ENCODE measurements at places on chromosomes 6 and 20.

DNA sequence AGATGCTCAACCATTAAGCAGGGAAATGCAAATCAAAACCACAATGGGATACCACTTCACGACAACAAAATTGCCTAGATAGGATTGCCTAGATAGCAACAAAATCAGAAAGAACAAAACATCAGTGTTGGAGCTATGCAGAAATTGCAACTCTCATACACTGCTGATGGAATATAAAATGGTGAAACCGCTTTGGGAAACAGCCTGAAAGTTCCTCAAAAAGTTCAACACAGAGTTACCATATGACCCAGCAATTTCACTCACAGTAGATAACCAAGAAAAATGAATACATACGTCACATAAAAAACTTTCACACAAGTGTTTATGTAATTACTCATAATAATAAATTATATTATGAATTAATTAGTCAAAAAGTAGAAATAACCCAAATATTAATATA lies 78.3 kb downstream of the MAFB start:
- DNase-seq, result no peak

GRCh38 chr6:90712114-90712513 lies 125.2 kb upstream of the MAP3K7 start:
- DNase-seq, result no peak

DNA sequence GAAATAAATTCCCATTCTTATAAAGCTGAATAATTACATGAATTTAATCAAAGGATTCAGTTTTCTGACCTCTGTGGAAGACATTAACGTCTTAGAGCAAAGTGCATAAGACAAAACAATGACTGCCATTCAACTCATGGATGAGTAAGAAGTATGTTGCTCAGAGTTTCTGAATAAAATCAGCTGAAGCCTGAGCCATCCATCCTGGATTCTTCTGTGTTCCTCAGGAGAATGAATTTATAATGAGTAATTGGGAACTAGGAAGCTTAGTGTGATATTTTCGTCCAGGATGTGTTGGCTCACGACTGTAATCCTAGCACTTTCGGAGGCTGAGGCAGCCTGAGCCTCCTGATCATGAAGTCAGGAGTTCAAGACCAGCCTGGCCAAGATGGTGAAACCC lies 62.8 kb downstream of the PERP start:
- no peak for DNase-seq

DNA sequence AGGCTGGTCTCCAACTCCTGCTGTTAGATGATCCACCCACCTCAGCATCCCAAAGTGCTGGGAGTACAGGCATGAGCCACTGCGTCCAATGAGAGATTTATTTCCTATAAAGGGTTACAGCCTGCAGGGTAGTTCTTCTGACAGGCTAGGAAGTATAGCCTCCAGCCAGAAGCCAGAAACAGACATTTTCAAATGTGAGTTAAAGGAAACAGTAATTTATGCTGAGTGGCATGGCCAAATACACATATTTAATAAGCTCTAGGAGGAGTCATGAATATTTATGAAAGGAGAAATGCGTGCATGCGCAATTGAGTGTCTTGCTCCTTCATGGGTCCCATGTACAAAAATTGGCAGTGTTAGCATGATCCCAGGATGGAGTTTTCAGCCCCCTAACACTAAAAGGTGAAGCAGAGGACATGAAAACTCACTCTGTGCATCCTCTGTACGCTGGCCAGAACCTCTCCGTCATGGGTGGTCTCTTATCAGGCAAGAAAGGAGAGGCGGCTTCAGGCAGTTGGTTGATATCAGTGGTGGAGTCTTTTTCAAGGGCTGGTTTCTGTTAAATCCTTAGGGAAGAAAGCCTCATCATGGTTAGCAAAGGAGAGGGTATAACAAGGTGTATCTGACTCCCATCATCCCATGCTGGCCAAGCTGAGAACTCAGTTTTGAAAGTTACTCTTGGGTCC lies 21.3 kb upstream of the PDCD2 start:
- no peak for DNase-seq

- DNase-seq, result no peak
These were observed 23.7 kb upstream of the ADGRF4 start for GRCh38 chr6:47674673-47675072.

DNA sequence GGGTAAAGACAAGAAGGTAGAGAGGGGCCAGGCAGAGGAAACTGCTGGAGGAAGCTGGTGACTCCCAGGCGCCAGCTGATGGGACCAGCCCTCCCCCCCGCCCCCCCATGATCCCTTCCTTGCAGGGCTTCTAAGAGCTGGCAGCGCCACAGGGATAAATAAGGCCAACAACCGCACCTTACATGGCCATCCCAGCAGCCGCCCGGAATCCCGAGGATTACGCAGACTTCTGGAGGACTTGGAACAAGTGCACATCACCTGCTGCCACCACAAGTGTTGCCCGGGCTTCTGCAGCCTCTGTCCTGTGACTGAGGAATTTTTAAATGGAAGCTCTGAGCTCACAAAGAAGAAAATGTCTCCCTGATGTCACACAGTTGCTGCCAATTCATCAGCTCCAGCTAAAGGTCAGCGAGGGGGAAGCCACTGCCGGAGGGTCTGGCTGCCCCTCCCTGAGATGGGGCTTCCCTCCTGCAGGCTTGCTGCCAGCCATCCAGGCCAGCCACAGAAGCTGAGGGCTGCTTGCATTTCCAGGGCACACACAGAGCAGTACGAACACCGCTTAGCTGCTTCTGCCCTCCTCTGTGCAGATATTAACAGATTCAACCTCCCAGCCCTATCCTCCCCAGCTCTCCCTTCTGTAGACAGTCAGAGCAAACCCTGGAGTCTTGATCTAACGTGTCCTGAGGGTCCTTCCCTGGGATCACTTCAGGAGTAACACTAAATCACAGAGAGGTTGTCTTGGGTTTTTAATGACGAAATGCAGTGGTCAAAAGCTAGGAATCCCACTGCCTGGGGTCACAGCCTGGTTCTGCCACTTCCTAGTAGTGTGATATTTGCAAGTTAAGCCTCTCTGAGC lies 38.6 kb upstream of the PIM1 start:
- DNase-seq, result peak; percentile 31

DNA sequence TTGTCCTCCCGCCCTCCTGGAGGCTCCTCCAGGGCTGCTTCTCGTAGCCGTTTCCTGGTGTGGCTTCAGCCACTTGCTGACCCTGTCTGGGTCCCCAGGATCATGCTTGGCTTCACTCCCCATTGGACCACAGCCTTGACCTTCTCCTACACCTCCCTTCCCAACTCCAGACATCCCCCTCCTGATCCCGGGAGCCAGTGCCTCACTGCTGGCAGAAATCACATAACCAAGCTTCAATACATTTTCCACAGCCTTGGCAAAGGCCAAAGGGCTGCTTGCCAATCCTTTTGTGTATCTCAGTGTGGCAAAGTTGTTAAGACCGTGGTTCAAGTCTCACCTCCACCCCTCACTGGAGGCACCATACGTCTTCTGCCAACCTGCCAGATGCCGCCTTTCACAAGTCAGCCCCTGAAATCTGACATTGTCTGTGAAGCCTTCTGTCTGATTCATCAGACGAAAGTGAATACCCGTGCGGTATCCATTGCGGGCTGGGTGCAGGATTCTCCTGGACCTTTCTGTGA lies 60.1 kb downstream of the PHACTR3 start:
- DNase-seq, result no peak

DNA sequence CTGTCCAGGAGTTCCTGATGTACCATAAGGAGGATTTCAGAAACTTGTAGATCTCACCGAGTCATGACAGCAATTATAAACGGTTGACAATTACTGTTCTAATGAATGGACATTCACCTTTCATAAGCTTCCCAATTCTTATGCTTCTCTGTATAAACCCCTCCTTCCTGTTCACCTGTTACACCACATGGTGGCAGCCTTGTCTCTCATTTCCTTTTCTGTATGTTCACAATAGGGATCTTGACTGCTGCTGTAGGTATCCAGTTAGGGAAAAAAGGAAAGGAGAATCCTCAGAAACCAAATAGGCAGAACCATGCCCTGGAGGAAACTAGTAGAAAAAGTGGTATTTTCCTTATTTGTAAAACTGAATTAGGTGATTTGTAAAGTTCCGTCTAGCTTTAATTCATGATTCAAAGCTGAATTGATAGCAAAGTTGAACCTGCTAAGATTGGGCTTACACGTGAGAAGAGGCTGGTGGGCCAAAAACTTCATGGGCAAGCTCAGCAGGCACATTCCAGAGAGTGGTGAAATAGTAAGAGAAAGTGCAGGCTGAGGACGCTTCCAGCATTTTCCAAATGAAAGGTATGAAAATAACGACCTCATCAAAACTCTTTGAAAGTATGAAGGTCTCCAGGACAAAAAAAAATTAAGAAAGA lies 29.0 kb upstream of the TBPL1 start:
- peak; percentile 65 for DNase-seq

DNA sequence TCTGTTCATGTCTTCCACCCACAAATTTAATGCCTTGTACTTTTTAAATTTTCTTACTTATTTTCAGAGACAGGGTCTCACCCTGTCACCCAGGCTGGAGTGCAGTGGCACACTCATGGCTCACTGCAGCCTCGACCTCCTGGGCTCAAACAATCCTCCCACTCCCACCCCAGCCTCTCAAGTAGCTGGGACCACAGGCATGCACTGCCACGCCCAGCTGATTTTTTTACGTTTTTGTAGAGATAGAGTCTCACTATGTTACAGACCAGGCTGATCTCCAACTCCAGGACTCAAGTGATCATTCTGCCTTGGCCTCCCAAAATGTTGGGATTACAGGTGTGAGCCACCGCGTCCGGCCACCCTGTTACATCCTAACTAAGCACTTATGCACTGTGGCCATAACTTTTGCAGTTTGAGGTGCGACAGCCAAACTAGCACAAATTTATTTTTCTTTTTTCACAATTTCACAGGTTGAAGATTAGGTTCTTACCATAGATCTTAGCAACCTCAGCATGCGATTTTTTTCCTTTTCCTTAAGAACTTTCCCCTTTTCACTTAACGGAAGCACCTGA lies 92.1 kb downstream of the EPB41L2 start:
- no peak for DNase-seq

- DNase-seq, result peak; percentile 77
These were observed 95.9 kb downstream of the BMP2 start for GRCh38 chr20:6863355-6863754.

GRCh38 chr6:156464100-156464878 lies 312.9 kb upstream of the ARID1B start:
- no peak for DNase-seq

DNA sequence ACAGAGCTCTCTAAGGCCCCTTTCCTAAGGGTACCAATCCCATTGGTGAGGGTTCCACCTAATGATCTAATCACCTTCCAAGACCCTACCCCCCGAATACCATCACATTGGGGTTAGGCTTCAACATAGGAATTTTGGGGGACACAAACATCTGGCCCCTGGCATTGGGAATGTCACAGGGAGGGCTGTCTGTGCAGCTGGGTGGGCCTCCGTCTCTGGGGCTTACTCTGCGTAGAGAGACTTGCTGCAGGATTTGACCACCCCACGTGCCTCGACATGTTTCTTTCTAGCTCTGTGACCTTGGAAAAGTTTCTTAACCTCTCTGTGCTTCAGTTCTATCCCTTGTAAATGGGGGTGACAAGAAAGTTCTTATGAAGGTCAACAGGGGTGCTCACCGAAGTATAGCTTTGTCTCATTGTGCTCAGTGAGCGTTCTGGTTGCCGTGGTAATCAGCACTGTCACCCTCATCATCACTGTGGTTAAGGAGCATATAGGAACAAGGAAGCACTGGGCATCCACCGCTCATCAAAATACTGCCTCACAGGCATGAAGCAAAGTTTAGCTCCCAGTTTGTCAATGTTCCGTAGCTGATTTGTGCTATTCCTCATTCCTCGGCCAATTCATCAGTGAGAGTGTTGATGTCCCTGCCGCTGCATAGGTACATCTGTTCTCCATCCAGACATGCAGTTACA lies 152.8 kb downstream of the SYCP2 start:
- no peak for DNase-seq

Data from ACHN (cell line).